ENCODE measurements at places on chromosomes 11 and 22.

- no peak for DNase-seq
Measured at GRCh38 chr11:73361953-73362776, 14.0 kb upstream of the RELT start.

DNA sequence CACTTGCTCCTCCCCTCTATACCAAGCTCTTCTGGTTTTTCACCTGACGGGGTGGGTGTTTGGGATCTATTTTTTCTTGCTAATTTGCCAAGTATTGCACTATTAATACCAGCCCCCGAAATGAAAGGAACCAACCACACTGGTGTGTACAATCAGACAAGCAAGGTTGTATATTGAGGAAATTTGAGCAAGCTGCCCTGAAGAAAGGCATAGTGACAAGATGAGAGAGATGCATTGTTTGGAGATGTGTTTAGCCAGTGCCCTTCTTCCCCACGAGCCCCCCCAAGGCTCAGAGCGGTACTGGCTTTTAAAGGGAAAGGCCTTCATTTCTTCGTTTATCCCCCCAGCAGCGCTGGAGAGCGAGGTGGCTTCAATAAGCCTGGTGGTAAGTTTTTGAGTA, 15.2 kb upstream of the GAS2L1 start:
- no peak for DNase-seq

- DNase-seq = no peak
Measured at GRCh38 chr11:116328851-116329250, 443.9 kb downstream of the BUD13 start.

- DNase-seq = no peak
Measured at GRCh38 chr22:36828815-36829214, 12.0 kb upstream of the PVALB start.

DNA sequence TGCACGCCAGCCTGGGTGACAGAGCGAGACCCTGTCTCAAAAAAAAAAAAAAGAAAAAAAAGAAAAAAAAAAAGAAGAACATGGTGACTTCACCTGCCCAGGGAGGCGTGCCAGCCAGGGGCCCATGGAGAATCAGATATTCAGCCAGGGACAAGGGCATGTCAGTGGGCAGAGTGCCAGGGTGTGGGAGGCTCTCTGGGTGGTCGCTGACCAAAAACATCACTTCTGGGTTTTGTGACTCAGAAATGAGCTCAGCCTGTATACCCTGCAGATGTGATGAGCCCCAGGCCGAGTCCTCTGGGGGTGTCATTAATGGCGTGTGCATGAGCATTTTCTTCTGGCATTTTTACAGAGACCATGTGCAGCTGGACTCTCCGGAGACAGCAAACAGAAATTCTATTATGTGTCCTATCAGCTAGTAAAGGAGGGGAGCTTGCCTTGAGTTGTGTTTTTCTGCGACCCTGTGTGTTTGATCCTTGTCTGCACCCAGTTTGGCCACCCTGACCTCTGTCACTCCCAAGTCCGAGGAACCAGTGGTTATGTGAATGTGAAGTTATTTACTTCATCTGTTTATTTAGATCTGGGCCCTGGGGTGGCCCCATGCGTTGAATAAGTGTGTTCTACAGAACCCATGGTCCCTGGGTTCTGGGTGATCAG, 53.6 kb downstream of the BCR start:
- DNase-seq = no peak

- no peak for DNase-seq
Measured at GRCh38 chr11:44824300-44824704, 97.5 kb downstream of the TSPAN18 start.

- DNase-seq = no peak
Measured at GRCh38 chr11:83639995-83640758, 354.0 kb upstream of the CCDC90B start.

GRCh38 chr22:46602025-46602424, 18.2 kb upstream of the GRAMD4 start:
- DNase-seq = no peak

DNA sequence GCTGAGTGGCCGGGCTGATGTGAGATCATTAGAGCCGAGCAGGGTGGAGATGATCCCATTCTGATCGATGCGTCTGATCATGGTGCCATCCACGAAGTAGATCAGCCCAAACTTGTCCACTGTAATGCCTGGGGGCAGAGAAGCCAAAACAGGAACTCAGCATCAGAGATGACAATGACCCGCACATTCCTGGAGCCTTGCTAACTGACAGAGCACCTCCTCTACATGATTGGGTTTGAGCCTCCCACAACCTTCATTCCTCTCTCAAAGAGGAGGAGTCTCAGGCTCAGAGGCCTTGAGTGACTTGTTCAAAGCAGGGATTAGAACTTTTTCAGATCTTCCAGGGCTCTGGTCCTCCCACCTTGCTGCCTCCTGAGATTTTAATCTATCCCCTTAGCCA, 133.7 kb upstream of the NARS2 start:
- DNase-seq = no peak

DNA sequence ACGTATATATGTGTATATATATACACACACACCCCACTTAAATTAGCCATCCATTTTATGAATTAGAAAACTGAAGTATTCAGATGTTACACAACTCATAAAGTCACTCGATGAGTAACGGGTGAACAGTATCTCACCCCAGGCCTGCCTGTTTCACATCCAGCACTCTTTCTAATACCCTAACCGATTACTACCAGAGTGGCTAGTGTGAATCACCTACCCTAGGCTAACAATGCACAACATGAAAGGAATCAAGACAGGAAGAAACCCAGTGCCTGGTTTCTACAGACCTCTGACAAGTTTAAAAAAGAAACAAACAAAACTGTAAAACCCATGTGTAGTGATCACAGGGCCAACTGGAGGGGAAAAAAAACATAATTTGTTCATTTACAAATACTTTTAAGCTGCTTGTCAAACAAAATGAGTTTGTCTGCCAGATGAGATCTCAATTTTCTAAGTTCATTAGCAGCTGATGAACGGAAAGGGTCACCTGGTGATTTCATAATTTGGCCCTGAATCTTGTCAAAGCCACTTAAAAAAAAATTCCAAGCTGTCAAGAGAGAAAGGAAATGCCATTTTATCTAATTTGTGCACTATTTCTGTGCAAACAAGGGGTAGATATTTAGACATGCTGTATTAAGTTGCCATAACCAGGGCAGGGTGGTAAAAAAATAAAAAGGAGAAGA, 134.8 kb downstream of the LARGE1 start:
- DNase-seq = no peak

GRCh38 chr11:76455331-76455730, 10.5 kb downstream of the EMSY start:
- DNase-seq = no peak

DNA sequence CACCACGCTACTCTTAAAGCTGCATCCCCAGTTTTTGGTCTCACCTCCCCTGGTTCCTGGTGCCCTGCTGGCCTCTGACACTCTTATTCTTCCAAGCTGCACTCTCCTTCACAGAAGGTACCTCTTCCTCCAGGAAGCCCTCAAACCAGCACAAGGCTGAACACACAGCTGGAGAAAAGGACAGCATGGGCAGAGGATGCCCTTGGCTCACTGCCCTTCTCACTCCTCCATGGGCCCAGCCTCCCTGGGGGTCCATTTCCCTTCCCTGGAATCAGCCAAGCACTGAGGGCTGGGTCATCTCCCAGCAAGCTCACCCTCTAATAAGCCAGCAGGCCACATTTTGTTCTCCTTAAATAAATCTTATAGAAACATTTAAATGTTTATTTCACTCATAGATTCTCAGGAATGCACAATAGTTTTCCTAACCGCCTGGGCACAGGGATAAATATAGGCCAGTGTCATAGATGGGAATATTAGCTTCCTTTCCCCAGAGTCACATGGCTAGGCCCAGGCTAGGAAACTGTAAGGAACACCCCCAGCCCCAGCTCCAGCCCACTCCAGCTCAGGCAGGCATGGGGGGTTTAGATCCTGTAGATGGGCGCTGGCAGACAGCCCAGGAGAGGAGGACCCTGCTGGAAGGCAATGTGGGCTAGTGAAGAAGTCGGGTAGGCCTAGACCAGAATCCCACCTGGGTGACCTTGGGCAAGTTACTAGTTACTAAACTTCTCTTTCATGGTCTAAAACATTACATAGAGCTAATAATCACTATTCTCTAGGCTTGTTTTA, 51.5 kb downstream of the IRAG1 start:
- DNase-seq = no peak

DNA sequence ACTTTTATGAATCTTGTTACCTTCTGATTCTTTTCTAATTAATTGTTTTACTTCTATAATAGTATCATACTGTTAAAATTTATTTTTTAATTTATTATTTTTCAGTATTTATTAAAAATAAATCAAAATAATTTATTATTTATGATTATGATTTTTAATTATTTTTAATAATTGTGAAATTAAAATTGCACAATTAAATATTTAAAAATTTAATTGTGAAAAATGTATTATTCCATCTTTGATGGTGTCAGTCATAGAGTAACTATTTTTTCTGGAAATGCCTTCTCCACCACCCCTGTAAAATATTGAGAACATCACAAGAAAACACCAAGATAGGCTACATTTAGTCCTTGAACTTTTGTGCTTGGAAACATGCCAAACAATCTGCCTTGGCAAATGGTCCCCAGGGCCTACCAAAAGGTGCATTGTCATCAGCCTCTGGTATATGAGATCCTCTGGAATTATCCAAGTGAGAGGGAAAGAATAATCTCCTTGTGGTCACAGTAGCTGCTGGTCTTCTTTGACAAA, at the start of gene OR8H2:
Gene OR8H2 (plus strand): TSS at position 478 of the 528 bp plus-strand sequence. CDS start 1,356 bp downstream, outside the sequence.
- DNase-seq = no peak

- peak; percentile 11 for DNase-seq
Measured at GRCh38 chr22:28883917-28884746, 760 bp downstream of the ZNRF3 start.

DNA sequence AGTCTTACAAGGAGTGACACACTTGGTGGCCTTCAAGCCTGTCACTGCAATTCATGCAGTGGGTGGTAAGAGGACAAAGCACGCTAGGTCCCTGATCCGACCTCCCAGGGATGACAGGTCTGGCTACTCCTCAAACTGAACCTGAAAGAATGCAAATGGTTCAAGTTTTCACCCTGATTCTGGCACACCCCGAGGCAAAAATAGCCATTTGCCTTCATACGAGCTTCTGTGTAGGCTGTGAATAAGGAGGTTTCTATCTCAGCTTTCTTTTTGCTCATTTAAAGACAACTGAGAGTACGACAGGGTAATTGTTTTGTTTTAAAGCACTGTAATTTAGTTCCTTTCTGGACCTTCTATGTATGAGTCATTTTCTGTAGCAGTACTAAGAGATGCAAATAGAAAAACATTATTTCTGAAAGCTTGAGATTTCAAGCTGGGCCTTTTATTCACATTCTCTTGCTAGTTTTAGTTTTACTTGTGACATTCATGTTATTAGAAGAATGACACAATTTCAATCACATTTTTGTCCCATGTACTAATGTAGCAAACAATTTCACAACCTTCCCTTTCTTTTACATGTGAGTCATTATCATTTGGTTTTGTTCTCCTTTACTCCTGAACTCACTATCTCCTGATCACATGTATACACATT, 56.6 kb upstream of the FDX1 start:
- no peak for DNase-seq

GRCh38 chr11:15119352-15119751, 4.6 kb downstream of the INSC start:
- DNase-seq = no peak

- DNase-seq = no peak
Measured at GRCh38 chr11:69655479-69656428, 14.8 kb downstream of the CCND1 start.

DNA sequence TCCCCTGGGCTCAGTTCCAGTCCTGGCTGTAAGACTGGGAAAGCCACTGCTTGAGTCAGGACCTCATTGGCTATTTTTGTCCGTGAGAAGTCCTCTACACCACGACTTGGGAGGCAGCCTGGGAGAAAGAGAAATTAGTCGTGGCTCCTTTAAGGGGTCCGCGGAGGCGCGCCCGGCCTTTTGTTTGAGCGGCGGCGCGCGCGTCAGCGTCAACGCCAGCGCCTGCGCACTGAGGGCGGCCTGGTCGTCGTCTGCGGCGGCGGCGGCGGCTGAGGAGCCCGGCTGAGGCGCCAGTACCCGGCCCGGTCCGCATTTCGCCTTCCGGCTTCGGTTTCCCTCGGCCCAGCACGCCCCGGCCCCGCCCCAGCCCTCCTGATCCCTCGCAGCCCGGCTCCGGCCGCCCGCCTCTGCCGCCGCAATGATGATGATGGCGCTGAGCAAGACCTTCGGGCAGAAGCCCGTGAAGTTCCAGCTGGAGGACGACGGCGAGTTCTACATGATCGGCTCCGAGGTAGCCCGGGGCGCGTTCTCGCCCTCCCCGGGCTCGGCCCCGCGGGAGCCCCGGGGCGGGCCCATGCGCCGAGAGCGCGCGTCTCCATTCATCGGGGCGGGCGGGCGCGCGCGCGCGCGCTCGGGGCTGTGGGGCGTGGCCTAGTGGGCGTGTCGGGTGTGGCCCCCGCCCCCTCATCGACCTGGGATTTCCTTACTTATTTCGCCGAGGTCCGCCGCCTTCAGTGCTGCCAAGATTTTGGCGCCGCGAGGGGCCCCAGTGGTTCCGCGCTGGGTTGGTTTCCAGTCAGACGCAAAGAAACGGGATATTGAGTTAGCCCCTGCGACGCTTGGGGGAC, at the start of gene SMARCB1:
Gene SMARCB1 (plus strand): TSS at position 215 of the 848 bp plus-strand sequence. CDS start 204 bp downstream, at position 419.
- peak; percentile 87 for DNase-seq

- no peak for DNase-seq
Measured at GRCh38 chr11:64334764-64335735, 5.0 kb upstream of the CCDC88B start.

- DNase-seq = no peak
Measured at GRCh38 chr11:119446434-119446833, 23.5 kb upstream of the THY1 start.

- no peak for DNase-seq
Measured at GRCh38 chr22:46414704-46415103, 79.2 kb downstream of the TRMU start.

DNA sequence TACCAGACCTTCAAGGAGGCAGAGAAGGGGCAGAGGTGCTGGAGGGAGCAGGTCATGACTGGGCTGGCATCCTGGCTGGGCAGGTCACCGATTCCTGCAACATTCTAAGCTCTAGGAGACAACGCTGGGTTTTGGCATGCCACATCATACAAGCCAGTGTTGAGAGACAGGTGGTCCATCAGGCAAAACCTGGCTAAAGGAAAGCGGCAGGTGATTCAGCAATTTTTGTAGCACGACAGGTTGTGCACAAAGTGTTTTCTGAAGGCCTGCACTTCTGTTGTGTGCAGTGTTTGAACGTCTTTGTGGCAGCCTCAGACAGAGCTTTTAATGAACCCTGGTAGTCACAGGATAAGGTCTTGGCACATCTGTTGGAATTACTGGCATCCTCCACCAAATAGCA, 69.9 kb upstream of the BID start:
- DNase-seq = no peak

DNA sequence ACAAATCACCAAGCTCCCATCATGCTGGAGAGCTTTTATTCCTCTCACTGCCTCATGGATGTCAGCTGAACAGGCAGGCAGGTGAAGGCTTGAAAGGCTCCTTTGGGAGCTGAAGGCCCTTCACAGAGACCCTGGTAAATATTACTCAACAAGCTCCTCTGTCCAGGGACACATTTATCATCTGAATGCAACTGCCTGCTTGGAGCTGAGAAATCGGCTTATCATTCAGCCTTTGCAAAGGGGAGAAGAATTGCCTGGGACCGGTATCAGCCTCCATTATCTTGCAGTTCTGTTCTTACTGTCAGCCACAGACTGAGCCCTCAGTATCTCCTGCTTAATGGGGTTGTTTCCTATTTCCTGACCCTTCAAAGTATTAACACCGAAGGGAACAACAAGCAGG, 113.8 kb upstream of the PITPNB start:
- no peak for DNase-seq

All from activated CD4-positive, alpha-beta T cell treated with anti-CD3 and anti-CD28 coated beads for 1 hour (primary cell).